ENCODE measurements at places on chromosomes 6 and 20.

GRCh38 chr20:17615645-17616479 is 46.0 kb downstream of the DSTN start:
- peak; percentile 92 for DNase-seq

- DNase-seq = no peak
These were observed 1.3 kb upstream of the KCNQ2 start for GRCh38 chr20:63473555-63474449.

DNA sequence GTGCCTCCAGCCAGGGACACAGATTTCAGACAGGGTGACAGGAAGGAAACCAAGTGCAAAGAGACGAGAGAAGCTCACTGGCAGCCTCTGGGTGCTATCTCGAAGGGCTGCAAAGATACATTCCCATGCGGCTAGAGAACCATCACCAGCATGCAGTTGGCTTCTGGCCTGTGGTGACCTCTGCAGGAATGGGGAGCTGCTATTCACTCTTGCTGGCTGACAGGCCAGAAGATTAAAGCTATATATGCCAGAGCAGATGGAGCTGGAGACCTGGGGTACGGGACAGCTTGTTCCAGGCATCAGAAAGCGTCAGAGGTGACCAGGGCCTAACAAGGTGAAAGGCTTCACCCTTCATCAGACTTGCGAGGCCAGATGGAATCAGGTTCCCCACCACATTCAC is 20.0 kb downstream of the MAP1LC3A start:
- DNase-seq = no peak

- no peak for DNase-seq
These were observed 40.8 kb upstream of the GFOD1 start for GRCh38 chr6:13528232-13528631.

DNA sequence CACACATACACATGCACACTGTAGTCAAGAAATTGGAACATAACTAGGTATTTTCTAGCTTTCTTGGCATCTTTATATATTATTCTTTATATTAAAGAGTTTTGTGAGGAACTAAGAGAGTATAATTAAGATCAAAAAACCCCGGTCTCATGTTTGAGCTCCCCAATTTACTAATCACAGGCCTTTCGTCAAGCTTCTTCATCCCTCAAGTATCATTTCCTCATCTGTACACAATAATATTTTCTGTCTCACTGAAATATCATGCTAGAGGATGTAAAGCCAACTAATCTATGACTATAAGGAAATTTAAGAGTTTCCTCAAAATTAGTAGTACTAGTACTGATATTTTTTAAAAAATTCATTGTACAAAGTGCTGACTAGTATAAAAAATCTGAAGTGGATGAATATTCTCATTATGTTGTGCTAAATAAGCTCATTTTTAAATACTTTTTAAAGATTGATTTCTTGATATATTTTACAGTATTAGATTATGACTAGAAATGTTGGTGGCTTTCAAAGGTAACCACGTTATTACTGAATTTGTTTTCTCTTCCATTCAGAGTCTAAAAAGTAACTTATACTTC is 28.0 kb downstream of the PEX3 start:
- no peak for DNase-seq

DNA sequence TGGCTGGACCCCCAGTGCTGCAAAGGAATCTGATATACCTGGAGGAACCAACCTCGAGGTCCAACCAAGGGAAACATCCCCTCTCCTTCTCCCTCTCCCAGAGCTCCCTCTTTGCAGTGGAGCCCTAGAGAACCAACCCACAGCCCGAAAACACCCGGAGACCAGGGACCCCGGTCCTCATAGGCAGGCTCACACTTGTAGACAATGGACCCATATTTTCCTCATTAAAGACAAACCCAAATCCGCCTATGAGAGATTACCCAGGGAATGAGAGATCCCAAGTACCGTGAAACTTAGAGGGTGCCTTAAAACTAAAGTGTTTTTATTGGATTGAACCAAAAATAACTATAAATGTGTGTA is 9.6 kb upstream of the FOXF2 start:
- no peak for DNase-seq
